T follicular helper cell (primary cell): ENCODE measurements at places on chromosomes 2 and 18.

- DNase-seq: no peak
Observed at GRCh38 chr2:239670463-239671120, 269.8 kb upstream of the HDAC4 start.

GRCh38 chr2:177325554-177325953, 61.0 kb upstream of the NFE2L2 start:
- no peak for DNase-seq

DNA sequence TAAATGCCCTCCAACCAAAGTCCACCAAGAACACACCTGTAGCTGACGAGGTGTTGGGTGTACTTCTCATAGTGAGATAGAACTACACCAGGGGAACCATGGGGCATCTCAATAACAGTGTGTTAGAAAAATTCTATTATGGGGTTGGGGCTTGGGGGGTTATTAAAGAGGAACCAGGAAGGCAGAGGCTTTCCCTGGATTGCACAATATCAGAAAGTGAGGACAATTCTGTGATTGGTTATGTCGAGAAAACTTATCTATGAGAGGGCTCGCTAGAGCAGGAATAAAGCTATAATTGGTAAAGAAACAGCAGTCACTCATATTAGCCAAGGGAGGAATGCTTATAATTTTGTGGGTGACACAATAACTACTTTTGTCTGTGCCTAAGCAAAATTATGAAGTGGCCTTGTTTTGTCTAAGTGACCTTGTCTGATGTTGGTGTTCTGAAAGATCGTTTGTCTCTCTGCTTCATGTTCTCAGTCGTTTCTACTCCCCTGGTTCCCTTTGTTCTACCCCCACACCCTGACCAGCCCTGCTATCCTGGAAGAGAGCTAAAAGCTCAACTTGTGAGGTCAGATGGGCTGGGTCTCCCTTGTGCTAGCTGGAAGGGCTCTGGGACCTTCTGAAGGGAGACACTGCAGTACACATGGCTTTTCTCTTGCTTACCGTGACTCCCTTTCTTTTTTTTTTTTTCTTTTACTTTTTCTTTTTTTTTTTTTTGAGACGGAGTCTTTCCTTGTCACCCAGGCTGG, 21.6 kb upstream of the INO80C start:
- no peak for DNase-seq

GRCh38 chr2:22199994-22200393, 1076.2 kb downstream of the TDRD15 start:
- no peak for DNase-seq

DNA sequence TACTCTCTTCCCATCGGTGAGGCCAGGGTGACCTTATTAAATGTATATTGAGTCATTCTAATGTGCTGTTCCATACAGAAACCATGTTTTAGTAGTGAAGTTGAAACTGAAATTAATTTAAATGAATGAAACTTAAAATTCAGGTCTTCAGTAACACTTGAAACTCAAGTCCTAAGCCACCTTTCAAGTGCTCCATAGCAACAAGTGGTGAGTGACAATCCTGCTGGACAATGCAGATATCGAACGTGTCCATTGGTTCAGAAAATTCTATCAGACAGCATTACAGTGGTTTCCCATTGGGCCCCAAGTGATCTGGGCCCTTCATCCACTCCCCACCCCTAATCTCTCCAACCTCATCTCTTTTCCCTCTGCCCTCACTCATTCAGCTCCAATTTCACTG, 48.7 kb downstream of the HNMT start:
- no peak for DNase-seq

DNA sequence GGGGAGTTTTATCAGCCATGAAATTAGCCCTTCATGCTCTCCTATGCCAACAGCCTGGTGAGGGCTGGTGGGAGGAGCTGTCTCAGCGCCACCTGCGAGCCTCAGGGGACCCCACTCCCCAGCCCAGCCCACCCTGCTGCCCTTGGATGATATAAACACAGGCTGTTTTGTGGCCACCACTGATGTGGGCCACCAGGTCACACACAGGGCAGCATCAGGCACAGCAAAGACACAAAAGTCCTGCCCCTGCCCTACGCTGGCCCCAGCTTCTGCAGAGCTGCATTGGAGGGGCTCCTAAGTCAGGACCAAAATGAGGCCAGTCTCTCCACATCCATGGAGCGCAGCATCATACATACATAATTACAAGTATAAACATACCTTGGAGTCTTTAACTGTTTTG, 110.6 kb upstream of the TEX51 start:
- DNase-seq: no peak

GRCh38 chr2:152864601-152865149, 146.3 kb downstream of the ARL6IP6 start:
- DNase-seq: no peak

DNA sequence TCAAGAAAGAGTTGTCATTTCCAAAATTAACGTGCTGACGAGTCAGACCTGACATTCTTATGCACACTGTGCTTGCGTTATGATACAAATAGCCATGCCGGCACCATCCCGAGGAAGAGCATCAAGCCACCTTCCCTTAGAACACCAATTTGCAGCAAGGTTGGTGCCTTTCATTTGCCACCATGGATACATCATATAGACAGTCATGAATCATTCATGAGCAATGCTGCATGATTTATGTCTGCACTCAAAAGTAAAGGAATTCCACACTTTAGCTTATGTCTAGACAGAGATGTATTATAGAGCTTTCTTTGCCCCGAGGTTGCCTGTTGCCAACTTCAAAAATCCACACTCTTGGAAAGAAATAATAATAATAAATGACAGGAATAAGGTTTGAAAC, 166.9 kb downstream of the VWC2L start:
- DNase-seq: no peak

DNA sequence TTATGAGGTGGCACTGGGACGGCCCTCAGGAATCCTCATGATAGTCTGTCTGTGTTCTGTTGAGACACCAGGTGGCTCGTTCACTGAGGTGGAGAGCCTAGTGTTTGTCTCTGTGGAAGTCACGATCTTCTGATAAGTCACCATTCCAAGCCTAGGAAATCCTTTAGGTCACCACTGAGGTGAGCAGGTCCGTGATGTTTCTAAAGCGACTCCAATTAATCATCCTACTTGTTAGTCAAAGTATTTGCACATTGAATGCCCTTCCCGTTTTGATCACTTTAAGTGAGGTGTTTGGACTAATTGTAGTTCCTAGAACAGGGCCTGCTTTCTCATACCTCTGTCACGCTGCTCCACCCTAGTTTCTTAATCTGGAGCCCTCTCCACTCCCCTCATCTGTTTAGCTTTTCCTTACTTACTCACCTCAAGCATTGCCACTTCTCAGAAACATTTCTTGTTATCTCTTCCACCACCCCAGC, 28.0 kb upstream of the DSG3 start:
- no peak for DNase-seq

GRCh38 chr2:201472411-201472810, 20.9 kb downstream of the STRADB start:
- DNase-seq: no peak

GRCh38 chr2:230455005-230455684, 39.1 kb downstream of the SP100 start:
- no peak for DNase-seq

DNA sequence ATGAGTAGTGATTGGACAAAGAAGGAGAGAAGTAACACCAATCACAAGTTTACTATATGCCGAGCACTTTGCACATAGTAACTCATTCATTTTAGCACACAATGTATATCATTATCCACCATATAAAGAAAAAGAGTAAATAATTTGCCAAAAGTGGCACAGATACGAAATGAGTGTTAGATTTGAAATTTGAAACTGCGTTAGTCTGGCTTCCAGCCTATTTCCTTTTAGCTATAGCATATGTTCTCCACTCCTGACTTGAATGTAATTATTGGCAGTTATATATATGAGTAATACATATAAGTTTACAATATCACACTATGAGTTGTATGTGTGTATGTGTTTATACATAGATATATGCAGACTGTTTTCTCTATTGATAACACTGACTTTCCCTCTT, 98.6 kb downstream of the NOL4 start:
- no peak for DNase-seq

DNA sequence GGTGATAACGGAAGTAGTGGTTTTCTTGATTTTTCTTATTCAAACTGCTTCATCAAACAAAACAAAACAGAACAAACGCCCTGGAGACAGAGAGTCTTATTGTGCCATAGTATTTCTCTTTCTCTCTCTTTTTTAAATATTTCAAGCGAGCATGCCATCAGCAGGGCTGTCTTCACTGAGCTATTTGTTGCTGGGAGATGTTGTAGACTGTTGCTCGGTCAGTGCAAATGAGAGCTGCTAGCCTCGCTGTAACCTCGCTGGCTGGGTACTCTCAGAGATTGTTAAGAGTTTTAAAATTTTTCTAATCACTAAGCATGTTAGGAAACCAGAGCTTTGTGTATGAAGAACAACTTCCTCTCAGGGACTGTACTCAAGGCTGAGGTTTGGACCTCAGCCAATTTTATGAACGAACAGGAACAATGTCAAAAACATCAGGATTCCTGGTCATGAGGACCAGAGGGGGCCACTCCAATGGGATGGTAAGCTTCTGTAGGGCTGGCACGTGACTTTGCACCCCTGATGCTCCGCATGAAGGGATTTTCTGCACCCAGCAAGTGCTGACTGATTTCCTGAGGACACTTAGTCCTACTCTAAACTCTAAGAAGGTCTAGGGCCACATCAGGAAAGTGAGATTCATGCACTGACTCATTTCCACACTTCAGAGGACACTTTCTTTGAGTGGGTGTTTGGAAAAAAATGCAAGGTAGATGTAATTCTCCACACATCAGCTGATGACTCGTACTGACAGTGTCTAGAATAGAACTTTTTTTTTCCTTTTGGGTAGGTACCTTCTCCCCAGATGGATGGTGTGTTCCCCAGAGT, 59.8 kb upstream of the IL1R1 start:
- DNase-seq: no peak

DNA sequence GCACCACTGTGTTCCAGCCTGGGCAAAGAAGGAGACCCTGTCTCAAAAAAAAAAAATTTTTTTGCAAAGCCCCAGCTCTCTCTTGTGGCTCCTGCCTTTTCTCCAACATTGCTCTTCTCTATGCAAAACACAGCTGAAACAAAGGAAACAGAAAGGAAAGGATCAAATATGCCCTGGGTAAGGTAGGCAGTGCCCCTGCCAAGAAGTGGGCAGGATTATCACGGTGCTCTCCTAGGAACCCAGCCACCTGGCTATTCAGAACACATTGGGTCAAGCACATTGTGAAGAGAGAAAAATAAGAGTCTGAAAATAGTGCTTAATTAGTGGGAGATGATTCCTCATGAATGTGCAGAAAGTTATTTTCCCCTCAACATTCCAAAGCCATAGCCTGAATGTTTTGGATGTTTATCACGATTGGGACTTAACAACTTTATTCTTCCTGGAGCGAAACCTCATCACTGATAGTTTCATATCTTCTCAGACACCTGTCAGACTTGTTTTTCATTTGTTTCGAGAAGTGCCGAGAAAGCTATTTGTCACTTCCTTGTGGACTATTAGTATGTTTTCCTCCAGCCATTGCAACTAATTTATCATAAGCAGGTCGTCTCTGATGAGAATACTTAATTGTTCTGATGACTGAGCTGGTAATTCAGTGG, 42.7 kb upstream of the RPL31 start:
- no peak for DNase-seq

DNA sequence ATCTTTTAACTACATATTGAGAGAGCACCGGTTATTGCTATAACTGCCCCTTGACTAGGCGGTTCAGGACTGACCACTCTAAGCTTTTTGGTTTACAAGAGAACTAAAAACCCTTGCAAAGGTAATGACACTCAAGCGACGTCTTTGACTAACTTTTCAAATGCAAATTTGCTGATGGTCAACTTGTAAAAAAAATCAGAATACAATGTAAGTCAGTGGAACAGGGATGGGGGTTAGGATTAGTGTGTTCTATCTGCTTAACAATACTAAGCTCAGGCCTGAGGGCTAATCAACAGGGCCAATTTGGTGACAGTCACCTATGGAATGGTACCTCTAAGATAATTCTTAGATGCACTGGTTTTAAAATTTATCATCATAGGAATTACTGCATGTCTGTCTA, 57.1 kb downstream of the ZAP70 start:
- no peak for DNase-seq

GRCh38 chr2:119301413-119301812, 65.2 kb downstream of the C2orf76 start:
- no peak for DNase-seq

DNA sequence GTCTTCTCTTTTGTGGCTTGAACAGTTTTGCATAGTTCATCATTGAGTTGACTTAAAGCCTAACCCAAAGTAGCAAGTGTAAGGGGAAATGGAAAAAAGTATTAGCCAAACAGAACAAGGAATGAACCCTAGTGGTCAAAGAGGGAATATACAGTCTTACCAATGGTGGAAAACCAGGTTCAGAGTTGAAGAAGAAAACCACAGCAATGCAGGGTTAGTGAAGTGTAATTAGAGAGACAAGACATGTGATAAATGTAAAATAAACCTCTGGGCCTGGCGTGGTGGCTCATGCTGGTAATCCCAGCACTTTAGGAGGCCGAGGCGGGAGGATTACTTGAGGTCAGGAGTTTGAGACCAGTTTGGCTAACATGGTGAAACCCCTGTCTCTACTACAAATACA, 2.4 kb downstream of the TTN start:
- DNase-seq: no peak

DNA sequence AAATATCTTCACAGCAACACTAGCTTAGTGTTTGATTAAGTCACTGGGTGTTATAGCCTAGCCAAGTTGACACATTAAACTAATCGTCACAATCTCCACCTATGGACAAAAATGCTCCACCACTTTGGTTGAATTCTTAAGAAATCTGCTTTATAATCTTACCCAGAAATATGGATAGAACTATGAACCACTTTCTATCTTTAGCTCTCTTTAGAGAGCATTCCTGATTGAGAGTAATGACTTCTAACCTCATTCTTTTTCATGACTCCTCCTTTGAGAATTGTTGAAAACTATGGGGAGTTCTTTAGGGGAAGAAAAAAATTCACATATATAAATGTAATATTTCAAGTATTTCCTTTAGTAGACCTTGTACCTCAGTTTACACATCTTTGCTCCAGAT, 1282.2 kb upstream of the ZEB2 start:
- DNase-seq: no peak

- no peak for DNase-seq
Observed at GRCh38 chr2:190938771-190939335, 58.2 kb downstream of the GLS start.

DNA sequence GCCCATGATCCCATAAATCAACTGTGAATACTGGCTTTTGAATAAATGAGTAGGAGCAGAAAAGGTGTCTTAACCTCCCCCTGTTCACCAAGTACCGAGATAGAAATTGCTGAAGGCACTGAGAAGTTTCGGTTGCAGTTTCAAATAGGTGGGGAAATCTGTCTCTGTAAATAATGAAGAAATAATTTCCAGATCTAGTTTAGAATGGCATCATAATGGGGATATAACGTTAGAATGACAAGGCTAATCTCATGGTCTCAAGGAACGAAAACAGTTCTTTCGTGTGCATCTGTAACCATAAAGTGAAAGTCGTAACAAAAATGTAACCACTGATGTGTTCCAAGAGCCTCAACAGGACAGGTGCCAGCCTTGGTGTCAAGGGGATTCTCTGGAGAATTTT, 49.9 kb upstream of the TMEM18 start:
- DNase-seq: no peak

GRCh38 chr2:239826376-239826775, 198.8 kb downstream of the NDUFA10 start:
- DNase-seq: no peak
